Activated CD4-positive, alpha-beta memory T cell treated with anti-CD3 and anti-CD28 coated beads, Interleukin-2, amount 10 ng/mL, durations not matched to agents 7 days and 5 days (primary cell): ENCODE measurements at places on chromosomes 16 and 17. TPM values are rescaled to one million over a fixed set of nuclear protein-coding genes. Genes with fewer than 3 reads are reported as not detected.

ZNF286A gene
- 18.1 TPM for total RNA-seq

KRT9 gene
- not detected for total RNA-seq

CMTM2 gene
- total RNA-seq: 0.43 TPM

NGFR gene
- total RNA-seq: 0.58 TPM

CLEC10A gene
- total RNA-seq: not detected

CEMP1 gene
- total RNA-seq: not detected

RASL10B gene
- total RNA-seq: 0.33 TPM

MYL11 gene
- total RNA-seq: not detected

TBC1D3H gene
- total RNA-seq: not detected

AMFR gene
- 48.8 TPM for total RNA-seq

CSH2 gene
- not detected for total RNA-seq

RPS6KB1 gene
- total RNA-seq: 44.3 TPM

VAT1L gene
- total RNA-seq: 0.05 TPM

GRIN2A gene
- total RNA-seq: not detected

KRTAP4-9 gene
- not detected for total RNA-seq

KRTAP3-1 gene
- not detected for total RNA-seq

SERPINF2 gene
- total RNA-seq: 0.55 TPM

LGALS9B gene
- total RNA-seq: not detected

TBX4 gene
- not detected for total RNA-seq

CTRB1 gene
- not detected for total RNA-seq

NPIPB6 gene
- total RNA-seq: 1.5 TPM

UMOD gene
- total RNA-seq: not detected

CHTF18 gene
- total RNA-seq: 77.6 TPM

GAS2L2 gene
- not detected for total RNA-seq

C17orf107 gene
- total RNA-seq: 0.98 TPM

CACNB1 gene
- 19.5 TPM for total RNA-seq

PRCD gene
- not detected for total RNA-seq

MRPL45 gene
- total RNA-seq: 26.9 TPM

HS3ST3B1 gene
- total RNA-seq: 28.9 TPM

CCL7 gene
- not detected for total RNA-seq

RNF213 gene
- total RNA-seq: 787 TPM

NUDT7 gene
- total RNA-seq: 6.5 TPM

PPY gene
- not detected for total RNA-seq

CACNG4 gene
- total RNA-seq: not detected

HCRT gene
- not detected for total RNA-seq

TOB1 gene
- total RNA-seq: 121 TPM

TMEM238L gene
- not detected for total RNA-seq

SPNS2 gene
- total RNA-seq: 0.60 TPM

ASPA gene
- not detected for total RNA-seq
